Panc1 (cell line): ENCODE measurements at places on chromosomes 11 and 22. TPM values are rescaled to one million over a fixed set of nuclear protein-coding genes. Genes with fewer than 3 reads are reported as not detected.

Gene CCDC73
- total RNA-seq = not detected

Gene OR5B3
- total RNA-seq = not detected

Gene DRD2
- 5.3 TPM for total RNA-seq

Gene MIOX
- 0.23 TPM for total RNA-seq

Gene GLYATL1
- not detected for total RNA-seq

Gene PANX2
- total RNA-seq = 0.77 TPM

Gene MRE11
- total RNA-seq = 35.0 TPM

Gene MS4A2
- not detected for total RNA-seq

Gene YPEL4
- total RNA-seq = not detected

Gene SUSD2
- 10.6 TPM for total RNA-seq

Gene OR2AG2
- total RNA-seq = 0.18 TPM

Gene SLC22A9
- not detected for total RNA-seq

Gene DDIAS
- 22.9 TPM for total RNA-seq

Gene OSBP2
- total RNA-seq = 4.7 TPM

Gene CELSR1
- 30.7 TPM for total RNA-seq

Gene OR5A1
- not detected for total RNA-seq

Gene AGBL2
- total RNA-seq = 6.8 TPM

Gene DNAJB13
- total RNA-seq = not detected

Gene MUC5B
- 1.2 TPM for total RNA-seq

Gene PLEKHB1
- total RNA-seq = 6.6 TPM

Gene CDC42EP1
- total RNA-seq = 62.5 TPM

Gene SYT9
- total RNA-seq = 3.7 TPM

Gene MMP7
- 2.7 TPM for total RNA-seq
